ENCODE measurements at places on chromosomes 5 and 9.

GRCh38 chr9:21991072-21991959 is 2.9 kb downstream of the CDKN2A start:
- DNase-seq, result no peak

DNA sequence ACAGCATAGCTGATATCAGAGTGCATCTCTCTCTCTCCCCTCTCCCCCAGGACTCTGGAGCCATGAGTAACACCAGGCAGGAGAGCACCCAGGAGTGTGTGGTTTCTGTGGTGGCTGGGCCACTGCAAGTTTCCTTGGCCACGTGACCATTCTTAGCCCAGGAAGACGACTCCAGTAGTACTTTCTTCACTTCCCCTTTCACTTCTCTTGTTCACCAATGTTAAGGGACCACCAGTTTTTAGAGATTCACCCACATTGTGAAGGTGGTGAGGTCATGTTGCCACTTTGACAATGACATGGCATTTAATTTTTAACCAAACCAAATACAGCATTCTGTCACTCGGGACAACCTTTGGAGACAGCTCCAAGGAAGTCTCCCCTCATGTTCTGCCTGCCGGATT is 17.9 kb upstream of the DAPK1 start:
- peak; percentile 53 for DNase-seq

DNA sequence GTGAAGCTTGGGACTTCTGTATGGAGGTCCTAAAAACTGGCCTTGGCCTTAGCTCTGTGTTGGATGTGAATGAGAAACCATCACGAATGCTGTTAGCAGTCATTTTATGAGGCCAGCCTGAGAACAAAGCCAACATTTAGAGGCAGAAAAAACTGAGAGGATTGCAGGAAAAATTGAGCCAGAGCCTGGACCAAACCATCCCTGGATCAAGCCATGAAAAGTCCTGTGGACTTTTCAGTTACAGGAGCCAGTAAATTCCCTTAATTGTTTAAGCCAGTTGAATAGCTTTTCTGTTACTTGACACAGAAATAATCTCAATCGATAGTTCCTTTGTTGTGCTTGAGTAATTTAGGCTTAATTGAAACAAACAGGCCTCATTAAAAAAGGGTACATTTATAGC is 42.6 kb upstream of the SPATA31D4 start:
- no peak for DNase-seq

DNA sequence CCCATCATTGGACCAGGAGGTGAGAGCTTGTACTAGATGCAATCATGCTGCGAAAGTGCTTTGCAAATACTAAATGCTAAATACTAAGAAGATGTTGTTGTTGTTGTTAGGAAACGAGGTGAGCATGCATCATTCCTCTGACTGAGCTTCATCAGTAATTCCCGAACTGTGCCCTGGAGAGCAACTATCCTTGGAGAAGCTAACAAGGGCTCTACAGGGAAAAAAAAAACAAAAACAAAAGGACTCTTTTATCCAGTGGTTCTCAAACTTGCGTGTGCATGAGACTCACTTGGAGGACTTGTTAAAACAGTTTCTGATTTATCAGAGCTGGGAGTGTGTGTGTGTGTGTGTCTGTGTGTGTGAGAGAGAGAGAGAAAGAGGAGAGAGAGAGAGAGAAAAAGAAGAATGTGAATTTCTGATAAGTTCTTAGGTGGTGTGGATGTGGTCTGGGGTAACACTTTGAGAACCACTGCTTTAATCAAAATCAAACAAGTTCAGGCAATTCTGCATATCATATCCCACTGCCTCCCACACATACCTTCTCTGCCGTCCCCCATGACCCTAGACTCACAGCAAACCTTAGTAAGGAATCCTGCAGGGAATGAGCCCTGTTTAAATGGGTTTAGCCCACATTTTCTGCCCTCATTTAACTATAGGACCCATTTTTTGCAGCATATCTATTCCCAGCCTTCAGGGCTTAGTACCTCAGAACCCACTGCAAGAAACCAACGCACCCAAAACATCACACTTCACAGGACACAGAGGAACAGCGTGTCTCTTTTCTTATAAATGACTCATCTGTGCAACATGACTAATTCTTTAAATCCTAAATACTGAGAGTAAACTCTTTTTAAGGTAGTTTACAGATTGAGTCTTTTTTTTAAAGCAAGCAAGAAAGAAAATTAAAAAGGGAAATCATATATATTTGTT is 48.9 kb downstream of the PDE6A start:
- no peak for DNase-seq

- no peak for DNase-seq
These were observed 375.1 kb downstream of the SPATA31D1 start for GRCh38 chr9:82363682-82364081.

- DNase-seq, result no peak
These were observed 239.5 kb upstream of the MAP3K1 start for GRCh38 chr5:56575821-56576220.

GRCh38 chr5:165209101-165209727 is 1703.8 kb downstream of the MAT2B start:
- DNase-seq, result no peak

- no peak for DNase-seq
These were observed 77.7 kb upstream of the FAM169A start for GRCh38 chr5:74943905-74944304.

- DNase-seq, result no peak
These were observed 137.9 kb downstream of the SEC61B start for GRCh38 chr9:99360026-99360425.

- no peak for DNase-seq
These were observed 6.8 kb upstream of the TRIM41 start for GRCh38 chr5:181215997-181216989.

GRCh38 chr9:2610985-2611384 is 10.6 kb upstream of the VLDLR start:
- DNase-seq, result no peak

DNA sequence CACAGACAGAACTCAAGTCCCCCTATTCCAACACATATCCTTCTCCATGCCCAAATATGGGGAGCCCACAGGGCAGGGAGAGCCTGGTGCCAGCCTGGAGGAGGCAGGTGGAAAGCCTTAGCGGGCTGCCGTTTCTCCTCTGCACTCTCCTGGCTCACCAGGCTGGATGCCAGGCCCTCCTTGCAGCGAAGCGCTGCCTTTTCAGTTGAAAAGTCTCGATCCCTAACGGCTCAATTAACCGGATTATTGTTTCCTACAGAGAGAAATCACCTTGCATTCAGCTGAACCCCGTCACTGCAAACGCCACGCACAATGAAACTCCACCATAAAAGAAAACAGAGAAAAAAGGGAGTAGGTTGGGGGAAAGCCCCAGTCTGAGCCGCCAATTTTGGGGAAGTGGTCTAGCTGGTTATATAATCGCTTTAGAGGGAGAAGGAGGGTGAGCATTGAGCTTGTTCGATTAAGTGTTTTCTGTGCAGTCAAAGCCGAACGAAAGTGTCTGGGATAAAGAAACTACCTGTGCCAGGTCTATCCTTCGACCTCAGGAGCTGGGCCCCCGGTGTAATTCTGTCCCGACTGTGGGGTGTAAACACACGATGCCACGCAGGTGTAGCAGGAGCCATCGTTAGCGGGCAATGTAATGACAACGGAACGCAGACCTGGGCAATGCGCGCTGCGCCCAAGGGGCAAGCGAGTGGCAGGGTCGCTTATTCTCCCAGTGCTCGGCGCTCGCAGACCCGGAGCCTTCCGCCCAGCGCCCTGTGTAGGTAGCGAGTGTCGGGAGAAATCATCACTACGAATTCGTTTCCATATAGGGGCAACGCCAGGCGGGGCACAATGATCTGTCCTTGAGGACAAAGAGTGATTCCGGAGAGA is 3.8 kb downstream of the BARHL1 start:
- no peak for DNase-seq

GRCh38 chr5:95080441-95080840 is 204.5 kb downstream of the MCTP1 start:
- no peak for DNase-seq

DNA sequence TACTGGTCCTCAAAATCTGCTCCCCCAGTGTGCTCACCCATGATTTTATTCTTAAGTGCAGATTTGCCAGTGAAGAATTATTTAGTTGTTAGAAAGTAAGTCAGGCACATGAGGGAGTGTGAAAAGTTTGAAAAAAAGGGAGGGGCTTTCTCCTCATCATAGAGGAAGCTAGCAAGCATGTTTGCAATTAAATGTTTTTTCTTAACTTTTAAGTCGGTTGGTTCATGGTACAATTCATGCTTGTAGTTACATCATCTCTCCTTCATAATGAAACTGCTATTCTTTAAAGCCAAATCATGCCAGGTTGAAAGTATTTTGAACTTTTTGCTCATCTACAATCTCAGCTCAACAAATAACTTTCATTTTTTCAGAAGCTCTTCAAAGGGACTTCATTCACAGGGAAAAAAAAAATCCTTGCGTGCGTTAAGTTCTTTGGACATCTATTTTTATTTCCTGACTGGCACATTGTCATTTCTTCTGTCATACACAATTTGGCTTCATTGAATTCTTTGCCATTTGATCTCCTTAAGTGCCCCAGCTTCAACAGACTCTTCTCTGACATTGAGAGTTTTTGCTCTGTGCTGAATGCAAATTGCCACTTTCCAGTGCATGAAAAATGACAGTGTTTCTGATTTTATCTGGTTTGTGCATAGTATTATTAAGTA is 456.9 kb downstream of the TMEM232 start:
- no peak for DNase-seq

DNA sequence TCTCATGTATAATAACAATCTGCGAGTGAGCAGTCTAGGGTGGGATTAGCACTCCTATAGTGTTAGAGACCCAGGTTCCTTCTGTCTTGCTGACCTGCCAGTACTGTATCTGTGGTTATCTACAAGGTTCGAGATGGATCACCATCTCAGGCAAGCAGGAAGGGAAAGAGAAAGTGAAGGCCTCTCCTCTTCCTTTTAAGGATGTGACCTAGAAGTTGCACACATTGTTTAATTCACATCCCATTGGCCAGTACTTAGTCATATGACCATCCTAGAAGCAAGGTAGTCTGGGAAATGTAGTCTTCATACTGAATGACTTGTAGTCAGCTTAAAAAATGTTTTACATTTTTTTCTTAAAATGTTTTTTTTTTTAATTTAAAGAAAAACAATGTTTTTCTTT is 168.6 kb downstream of the CARTPT start:
- DNase-seq, result peak; percentile 35

DNA sequence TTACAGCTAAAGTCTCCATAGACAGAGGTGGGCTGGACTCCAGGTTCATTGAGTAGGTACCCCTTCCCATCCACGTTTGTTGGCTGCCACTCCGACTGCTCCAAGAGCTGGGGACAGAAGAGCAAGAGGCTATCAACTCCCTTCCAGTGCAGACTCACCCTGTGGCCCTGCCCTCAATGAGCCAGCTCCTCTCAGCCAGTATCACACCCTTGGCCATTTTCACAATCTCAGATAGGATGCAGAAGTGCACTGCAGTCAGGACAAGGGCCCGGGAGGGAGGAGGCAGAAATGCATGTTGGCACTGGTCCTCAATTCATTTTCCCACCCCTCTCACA is 6.2 kb downstream of the IRF1 start:
- DNase-seq, result no peak

GRCh38 chr9:69546265-69546664 is 125.9 kb downstream of the APBA1 start:
- no peak for DNase-seq

DNA sequence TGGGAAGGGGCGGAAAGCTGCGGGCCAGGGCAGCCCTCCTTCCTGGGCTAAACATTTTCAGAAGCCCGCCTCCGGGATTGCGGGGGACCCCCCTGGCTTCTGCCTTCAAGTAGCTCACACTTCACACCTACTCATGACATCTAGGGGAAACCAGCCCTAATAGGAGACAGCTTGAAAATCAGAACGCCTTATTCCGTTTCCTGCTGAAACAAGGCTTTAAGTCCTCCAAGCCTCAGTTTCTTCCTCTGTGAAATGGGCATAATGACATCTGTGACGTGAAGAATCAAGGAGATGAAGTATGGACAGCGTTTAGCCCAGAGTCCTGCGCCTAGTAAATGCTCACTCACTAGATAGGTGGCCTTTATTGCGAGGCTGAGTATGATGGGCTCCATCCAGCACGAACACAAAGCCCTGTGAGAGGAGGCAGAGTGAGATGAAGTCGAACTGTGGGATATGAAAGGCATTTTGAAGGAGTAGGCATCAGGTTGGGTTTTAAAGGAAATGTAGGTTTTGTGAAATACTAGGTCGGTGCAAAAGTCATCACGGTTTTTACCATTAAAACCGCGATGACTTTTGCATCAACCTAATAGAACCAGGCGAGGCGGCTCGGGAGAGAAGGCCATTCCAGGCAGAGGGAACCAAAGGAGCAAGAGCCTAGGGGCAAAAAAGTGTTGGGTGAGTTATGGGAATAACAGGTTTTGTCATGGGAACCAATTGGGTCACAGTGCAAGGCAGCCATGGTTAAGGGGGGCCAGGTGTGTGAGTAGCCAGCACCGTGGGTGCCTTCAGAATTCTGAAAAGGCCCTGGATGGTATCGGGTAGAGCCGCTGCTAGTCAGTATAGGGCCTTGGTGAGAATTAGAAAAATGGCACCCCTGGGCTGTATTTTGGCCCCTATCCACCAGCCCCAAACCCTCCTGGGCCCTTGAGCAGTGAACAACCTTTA is 1.0 kb upstream of the TSC1 start:
- DNase-seq, result no peak

- DNase-seq, result no peak
These were observed 24.9 kb upstream of the SLCO6A1 start for GRCh38 chr5:102523541-102524175.

GRCh38 chr5:82109013-82109412 is 137.2 kb downstream of the ATG10 start:
- DNase-seq, result no peak

- DNase-seq, result no peak
These were observed 20.3 kb downstream of the FEM1C start for GRCh38 chr5:115524199-115524847.

GRCh38 chr5:90613918-90614504 is 55.4 kb downstream of the ADGRV1 start:
- no peak for DNase-seq

GRCh38 chr9:93099551-93100275 is 3.7 kb downstream of the CARD19 start:
- DNase-seq, result no peak

DNA sequence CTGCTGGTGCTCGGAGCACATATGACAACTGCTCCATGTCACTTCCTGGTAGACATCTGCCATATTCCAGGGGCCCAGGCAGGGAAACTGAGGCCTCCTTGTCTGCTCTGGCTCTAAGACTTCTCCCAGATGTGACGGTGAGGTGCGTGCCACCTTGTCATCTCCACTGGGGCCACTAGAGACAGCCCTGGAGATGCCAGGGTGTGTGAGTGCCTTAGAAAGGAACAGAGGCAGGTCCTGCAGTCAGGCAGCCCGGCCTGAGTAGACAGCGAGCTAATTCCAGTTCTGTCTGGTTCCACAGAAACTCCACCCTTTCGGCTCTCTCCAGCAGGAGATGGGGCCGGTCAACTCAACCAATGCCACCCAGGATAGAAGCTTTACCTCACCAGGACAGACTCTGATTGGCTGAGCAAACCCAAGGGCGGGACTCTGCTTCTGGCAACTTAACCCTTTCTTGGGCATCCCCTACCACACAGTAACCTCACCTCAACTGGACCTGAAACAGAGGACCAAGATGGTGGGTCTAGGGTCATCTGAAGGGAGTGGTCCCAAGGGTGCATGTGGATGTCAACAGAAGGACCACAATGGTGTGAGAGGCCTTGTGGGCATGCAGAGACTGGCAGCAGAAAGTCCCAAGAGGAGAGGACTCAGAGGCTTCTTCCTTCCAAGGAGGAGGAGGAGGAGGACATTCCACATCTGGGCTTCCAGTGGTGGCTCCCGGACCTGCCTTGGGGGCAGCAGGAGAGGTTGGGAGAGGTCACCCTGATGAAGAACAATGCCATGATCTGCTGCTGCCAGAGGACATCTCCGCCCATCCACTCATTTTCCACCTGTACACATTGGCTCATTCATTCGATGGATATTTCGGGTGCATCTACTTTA is 77.7 kb downstream of the RGS3 start:
- no peak for DNase-seq

GRCh38 chr5:168151041-168151440 is 140.4 kb upstream of the WWC1 start:
- no peak for DNase-seq
